ENCODE measurements at places on chromosomes 16 and 17.

GRCh38 chr17:57985675-57985974, 2.4 kb downstream of the VEZF1 start:
- no peak for DNase-seq

DNA sequence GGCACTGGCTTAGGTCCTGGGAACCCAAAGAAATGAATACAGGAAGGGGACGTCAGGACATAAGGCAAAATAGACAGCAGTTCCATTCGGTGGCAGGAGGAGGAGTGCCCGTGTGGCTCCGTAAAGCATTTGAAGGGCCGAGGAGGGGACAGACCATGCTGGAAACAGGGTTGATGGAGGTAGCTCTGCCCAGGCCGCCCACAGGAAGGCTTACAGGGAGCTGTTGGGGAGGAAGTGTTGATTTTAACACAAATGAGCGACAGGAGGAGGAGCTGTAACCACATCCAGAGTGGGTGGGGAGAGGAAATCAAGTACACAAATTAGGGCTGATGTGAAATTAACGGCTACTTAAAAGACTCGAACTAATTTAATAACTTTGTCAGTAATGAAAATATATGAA, 54.6 kb downstream of the RBFOX3 start:
- no peak for DNase-seq

- no peak for DNase-seq
These were observed 341.1 kb downstream of the PMP22 start for GRCh38 chr17:14923981-14924380.

- DNase-seq: no peak
These were observed 54.0 kb downstream of the PGS1 start for GRCh38 chr17:78432226-78433012.

DNA sequence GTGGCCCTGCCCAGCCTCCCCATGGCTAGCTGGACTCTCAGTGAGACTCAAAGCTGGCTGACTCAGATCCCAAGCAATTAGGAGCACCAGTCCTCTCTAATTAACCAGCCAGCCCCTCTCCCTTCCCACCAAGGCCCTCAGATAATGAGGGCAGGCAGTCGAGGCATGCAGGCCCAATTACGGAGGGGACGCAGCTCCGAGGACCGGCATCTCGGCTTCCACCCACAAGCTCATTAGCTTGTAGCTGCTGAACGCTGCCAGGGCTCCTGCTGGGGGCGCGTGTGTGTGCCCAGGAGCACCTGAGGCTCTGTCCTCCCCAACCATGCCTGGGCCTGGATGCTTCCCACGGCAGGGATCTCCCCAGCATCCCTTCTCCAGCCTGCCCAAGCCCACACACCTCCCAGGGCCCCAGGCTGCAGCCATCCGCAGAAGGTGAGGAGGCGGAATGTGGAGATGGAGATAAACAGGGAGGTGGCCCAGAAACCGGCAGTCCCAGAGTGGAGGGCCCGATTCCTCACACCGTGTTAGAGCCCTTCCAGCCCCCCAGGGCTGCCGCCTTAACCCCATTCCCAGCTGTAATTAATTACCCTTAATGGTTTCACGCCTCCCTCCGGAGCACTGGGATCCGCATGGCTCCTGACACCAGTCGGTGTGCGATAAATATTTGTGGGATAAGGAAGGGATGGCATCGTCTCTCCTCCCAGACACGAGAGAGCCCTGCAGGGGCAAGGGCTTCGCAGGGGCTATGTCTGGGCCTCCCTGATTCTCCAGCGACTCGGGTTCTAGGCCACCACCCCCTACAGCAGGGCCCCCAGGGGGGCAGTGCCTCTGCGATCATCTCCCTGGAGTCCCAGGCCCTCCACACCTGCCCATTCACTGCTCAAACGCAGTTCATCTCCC, 42.2 kb downstream of the RPH3AL start:
- no peak for DNase-seq

- DNase-seq: no peak
These were observed 42.1 kb downstream of the PRSS54 start for GRCh38 chr16:58252716-58253115.

DNA sequence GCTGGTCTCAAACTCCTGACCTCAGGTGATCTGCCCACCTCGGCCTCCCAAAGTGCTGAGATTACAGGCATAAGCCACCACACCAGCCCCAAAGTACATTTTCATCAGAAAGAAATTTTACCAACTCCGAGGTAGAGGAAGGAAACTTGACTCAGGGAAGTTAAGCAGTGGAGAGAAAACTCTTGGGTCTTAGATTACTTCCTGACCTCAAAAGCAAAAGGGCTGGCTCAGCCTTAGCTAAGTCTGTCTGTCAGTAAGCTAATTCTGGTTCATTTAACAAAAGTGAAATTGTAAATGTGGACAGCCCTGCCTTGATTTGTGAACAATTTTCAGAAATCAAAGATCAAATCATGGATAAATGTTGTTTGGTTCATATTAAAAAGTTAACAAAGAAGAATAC, 30.6 kb downstream of the MAP2K6 start:
- DNase-seq: no peak

DNA sequence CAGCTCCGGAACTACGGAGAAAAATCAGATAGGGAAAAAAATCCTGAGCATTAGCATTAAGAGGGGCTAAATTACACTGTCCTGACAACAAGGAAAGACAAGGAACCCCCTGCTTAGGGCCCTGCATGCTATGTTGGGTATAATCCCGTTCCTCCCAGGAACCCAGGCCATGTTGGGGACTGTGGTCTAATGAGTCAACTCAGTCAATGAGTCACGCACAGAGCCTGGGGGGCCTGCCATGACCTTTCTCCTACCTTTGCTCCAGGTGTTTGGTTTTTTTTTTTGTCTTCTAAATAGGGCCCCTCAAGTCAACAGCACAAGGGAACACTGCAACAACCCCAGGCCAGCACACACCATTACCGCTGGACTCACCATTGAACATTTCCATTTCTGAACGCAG, 8.9 kb upstream of the ZNF200 start:
- DNase-seq: no peak

DNA sequence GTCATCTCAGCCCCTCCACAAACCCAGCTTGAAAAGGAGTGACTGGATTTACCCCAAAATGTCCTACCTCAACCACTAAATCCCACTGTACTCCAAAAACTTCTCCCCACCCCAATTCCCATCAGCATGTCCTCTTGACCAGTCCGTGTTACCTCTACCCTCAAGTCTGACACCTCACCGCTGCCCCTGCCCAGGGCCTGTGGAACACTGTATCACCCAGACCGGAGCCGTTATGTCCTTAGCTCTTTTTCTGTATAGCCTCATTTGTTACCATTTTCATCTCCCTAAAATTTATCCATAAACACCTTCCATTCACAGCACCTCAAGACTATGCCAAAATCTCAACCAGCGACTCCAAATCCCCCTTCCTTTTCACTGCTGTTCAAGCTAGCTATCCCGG, 2.4 kb downstream of the PHF23 start:
- DNase-seq: no peak

GRCh38 chr16:2720064-2720457, at the start of gene PRSS27:
TSS of gene PRSS27 (minus strand) at chr16:2720224. CDS start at chr16:2720160, 64 bp downstream.
- DNase-seq: no peak

GRCh38 chr17:13410214-13410613, 191.5 kb downstream of the HS3ST3A1 start:
- DNase-seq: no peak

DNA sequence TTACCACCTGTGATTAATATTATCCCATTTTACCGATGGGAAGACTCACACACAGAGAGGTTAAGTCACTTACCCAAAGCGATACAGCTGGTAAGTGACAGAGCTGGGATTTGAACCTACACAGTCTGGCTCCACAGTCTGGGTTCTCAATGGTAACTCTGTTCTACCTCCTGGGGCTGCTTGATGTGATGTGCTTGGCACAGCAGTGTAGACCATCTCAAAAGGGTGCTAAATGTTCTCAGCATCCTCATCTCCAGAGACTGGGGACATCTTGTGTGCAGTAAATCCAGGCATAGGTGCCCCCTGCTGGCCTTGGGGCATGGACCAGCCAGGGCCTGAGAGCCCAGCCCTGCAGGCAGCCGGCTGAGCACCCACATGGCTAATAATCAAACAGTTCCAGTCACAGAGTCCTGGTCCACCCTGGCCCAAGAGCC, 15.4 kb upstream of the KATNB1 start:
- DNase-seq: no peak

- no peak for DNase-seq
These were observed 152.0 kb downstream of the LGALS9B start for GRCh38 chr17:20315311-20315710.

- no peak for DNase-seq
These were observed 2.9 kb upstream of the P2RX1 start for GRCh38 chr17:3919123-3919624.

DNA sequence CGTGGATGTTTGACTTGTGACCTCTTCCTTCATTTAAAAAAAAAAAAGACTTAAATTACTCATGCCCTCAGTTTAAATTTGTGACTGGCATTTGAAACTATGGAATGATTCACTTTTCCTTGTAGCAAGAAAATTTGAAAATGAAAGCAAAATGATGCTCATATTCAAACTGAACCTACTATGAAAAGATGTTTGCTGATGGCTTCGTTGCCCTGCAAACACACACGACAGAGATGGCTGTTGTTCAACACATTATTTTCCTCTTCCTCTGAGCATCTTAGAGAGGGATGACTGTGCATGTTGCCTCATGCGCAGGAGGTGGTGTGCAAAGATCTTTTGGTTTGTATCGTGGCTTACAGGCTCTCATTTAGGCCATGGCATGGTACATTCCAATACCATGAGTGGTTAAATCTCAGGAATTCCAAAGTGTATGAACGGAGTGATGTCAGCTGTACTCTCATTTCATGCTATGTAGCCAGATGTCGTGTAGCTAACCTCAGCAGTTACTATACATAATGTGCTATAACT, 164.5 kb downstream of the PRKCA start:
- peak; percentile 40 for DNase-seq

- no peak for DNase-seq
These were observed 528 bp downstream of the HAGHL start for GRCh38 chr16:727291-727977.

DNA sequence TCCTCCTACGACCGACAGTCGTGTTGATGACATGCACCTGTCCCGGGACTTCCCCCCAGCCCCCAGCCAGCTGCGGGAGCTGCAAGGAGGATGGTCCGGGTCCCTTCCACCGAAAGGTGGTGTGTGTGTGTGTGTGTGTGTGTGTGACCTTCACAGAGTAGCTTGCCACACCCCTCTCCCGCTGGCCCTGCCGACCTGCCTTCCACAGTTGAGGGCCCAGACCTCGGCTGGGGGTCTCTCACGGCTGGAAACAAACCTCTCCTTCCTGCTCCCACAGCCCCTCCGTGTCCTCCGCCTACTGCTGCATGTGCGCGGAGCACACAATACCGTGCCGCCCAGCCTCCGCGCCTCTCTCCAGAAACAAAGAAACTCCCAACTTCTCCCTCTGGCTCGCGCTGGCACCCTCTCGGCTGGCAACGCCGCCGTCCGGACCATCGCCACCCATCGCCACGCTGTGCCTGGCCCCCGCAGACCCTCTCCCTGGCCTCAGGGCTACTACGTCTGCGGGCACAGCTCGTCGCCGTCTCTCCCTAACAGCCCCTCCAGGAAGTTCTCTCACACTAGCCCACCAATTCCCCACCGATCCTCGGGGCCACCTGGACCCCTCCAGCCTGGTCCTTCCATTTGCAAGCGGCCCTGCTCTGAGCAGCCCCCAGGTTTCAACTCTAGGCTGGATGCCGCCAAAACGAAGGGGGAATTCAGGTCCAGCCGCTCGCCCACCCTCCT, 81.2 kb downstream of the TIMM22 start:
- DNase-seq: no peak

DNA sequence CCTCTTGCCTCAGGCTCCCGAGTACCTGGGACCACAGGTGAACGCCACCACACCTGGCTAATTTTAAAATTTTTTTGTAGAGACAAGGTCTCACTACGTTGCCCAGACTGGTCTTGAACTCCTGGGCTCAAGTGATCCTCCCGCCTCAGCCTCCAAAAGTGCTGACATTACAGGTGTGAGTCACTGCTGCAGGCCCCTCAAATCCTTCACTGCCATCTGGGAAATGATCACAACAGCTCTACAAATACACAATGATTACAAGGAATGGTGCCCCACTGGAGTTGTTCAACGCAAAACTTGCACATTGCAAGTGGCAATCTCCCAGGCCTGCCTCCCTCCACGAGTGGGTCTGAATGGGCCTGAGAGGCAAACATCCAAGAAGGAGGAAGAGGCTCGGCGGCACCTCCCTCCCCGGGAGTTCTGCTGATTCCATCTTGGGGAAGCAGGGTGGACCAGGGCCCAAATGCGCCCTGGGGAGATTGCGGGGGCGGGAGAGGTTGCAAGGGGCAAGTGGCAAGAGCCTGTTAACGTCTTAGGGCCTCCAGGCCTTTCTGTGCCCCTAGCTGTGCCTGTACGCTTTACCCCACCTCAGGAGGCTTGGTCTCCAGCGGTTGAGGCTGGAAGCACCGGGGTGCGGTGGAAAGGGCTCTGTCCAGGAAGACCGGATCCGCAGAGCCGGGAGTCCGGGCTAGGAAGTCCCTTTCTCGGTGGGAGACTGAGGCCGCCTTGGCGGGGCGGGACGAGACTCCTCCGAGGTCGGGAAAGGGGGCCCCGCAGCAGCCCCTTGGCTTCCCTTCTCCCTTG, 656 bp upstream of the IGFBP4 start:
- no peak for DNase-seq

GRCh38 chr16:2515180-2515851, 1.6 kb downstream of the ATP6V0C start:
- no peak for DNase-seq
